ENCODE measurements at places on chromosomes 12 and 14. TPM values are rescaled to one million over a fixed set of nuclear protein-coding genes. Genes with fewer than 3 reads are reported as not detected.
A peak's percentile ranks its signal among the peaks of the same experiment; 100 is the strongest.

Gene PLEKHH1
- not detected for polyA plus RNA-seq

Gene E2F7
- polyA plus RNA-seq = 5.7 TPM

DNA sequence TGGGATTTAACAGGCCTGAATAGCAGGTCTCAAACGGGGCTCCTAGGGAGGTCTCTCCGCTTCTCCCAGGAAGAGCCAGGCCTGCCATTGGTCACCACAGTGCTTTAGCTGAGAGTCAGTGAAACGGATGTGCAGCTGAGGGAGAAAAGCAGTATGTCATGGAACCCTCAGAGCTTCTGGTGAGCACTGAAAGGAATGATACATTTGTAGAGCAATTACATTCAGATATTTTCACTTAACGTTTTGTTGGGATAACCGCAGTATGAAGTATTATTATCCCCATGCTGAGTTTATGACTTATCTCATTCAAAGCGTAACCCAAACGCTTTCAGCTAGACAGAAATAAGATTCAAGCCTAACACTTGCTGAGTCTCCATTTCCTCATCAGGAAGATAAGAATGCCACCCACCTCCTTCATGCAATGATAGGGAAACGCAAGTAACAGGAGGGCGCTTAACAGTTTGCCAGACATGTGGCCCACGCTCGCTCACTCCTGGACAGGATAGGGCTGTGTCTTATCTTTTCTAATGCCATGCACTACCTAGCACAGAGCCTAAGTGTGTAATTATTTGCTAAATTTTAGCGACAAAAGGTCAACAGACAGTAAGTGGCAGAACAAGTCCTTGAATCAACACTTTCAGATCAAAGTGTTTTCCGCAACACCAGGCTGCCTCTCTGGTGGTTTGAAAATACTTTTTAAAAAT lies 28.2 kb downstream of the DAD1 start:
- DNase-seq = no peak

- DNase-seq = no peak
Observed at GRCh38 chr12:111068290-111068689, 147.9 kb upstream of the MYL2 start.

- no peak for DNase-seq
Observed at GRCh38 chr14:105098316-105098715, 33.1 kb upstream of the GPR132 start.

GRCh38 chr14:51401272-51401671 lies 161.2 kb downstream of the TMX1 start:
- DNase-seq = peak; percentile 32

- DNase-seq = no peak
Observed at GRCh38 chr12:118960865-118961264, 20.5 kb upstream of the SRRM4 start.

DNA sequence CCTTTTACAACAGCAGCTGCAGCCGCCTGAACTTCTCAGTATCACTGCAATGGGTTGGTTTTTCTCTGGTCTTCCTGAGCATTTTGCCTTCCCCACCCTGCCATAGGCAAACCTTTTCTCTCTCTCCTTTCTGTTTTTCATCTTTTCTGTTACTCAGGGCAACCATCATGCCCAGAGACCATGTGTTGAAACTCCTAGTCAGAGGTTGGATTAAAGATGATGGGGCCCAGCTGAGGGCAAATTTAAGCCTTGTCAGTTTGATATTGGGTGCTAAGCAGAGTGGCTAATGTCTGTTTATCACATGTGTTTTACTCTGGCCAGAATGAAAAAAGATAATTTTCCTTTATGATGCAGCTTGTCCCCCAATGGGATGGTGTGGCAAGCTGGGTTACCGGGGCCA lies 107.9 kb upstream of the PMCH start:
- no peak for DNase-seq

- DNase-seq = no peak
Observed at GRCh38 chr14:103686831-103687485, 28.3 kb downstream of the XRCC3 start.

DNA sequence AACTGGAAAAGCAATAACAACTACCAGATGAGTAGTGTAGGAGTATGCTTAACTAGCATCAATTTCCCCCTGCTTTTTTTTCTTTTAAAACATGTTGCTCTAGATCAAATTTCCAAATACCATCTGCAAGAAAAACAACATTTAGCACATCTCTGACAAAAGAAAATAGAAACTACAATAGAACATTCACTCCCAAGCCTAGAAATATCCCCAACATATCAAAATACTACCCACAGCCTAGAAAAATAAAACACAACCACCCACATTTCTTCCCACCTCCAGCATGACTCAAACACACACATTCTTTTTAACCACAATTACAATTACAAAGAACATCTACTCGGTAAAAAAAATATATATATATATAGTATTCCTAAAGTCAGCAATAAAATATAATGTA lies 120.0 kb downstream of the PPFIA2 start:
- DNase-seq = peak; percentile 4

- DNase-seq = no peak
Observed at GRCh38 chr12:12874029-12874428, 17.3 kb upstream of the GPRC5A start.
